ENCODE measurements at places on chromosomes 3 and 15. TPM values are rescaled to one million over a fixed set of nuclear protein-coding genes. Genes with fewer than 3 reads are reported as not detected.

FRMD5 gene
- total RNA-seq, result 0.26 TPM

MGLL gene
- 1.2 TPM for total RNA-seq

SLC28A2 gene
- not detected for total RNA-seq

GRCh38 chr15:20348900-20349773 is 192.5 kb downstream of the GOLGA6L6 start:
- no peak for ATAC-seq

DNA sequence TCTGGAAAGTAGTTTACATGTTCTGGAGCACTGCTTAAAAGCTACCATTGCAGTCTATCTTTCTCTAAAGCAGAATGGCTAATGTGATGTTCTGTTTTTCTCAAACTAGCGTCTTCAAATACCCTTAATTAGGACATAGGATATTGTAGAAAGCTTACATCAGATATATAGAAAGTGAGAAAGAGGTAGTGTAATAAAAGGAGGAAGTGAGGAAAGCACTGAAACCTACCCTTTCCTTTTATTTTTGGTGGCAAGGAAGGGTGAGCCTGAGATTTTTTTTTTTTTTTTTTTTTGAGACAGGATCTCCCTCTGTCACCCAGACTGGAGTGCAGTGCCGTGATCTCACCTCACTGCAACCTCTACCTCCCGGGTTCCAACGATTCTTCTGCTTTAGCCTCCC is 9.4 kb downstream of the SENP2 start:
- no peak for ATAC-seq

GRCh38 chr3:89859757-89860156 is 752.3 kb downstream of the EPHA3 start:
- no peak for ATAC-seq

- ATAC-seq, result no peak
These were observed 69.8 kb downstream of the FGF7 start for GRCh38 chr15:49492830-49493229.

Data from activated T-helper 17 cell treated with anti-CD3 and anti-CD28 coated beads, Interleukin-2, amount 50 U/mL, for 72 hours (primary cell).